ENCODE measurements at places on chromosomes 3 and 15.

DNA sequence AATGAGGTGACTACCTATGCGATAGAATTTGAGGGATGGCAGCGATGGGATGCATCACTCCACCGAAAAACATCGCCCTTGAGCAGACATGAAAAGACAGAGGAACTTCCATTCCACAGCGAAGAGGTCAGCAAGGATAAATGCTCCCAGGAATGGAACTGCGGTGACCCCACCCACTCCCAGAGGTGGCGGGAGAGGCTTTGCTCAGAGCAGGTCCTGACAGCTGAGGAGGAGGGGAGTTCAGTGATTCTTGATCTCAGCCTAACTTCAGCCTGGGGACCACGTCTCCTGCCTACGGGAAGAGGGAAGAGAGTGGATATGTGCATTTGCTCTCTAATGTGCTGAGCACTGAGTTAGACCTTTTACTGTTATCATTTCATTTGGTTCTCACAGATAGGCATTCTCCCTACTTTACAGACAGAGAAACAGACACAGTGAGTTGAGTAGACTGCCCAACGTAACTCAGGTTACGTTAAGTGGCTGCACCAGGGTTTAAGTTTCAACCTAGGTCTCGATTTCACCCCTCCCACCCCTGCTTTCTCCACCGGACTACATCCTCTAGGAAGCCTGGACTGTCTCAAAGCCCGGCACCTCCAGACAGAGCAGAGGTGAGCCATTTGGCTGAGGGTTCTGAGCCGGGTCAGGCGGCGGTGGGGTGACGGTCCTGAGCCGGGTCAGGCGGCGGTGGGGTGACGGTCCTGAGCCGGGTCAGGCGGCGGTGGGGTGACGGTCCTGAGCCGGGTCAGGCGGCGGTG is 170.0 kb downstream of the RAB11A start:
- DNase-seq: no peak

GRCh38 chr3:48661501-48662144 is 1.1 kb downstream of the CELSR3 start:
- peak; percentile 59 for DNase-seq

DNA sequence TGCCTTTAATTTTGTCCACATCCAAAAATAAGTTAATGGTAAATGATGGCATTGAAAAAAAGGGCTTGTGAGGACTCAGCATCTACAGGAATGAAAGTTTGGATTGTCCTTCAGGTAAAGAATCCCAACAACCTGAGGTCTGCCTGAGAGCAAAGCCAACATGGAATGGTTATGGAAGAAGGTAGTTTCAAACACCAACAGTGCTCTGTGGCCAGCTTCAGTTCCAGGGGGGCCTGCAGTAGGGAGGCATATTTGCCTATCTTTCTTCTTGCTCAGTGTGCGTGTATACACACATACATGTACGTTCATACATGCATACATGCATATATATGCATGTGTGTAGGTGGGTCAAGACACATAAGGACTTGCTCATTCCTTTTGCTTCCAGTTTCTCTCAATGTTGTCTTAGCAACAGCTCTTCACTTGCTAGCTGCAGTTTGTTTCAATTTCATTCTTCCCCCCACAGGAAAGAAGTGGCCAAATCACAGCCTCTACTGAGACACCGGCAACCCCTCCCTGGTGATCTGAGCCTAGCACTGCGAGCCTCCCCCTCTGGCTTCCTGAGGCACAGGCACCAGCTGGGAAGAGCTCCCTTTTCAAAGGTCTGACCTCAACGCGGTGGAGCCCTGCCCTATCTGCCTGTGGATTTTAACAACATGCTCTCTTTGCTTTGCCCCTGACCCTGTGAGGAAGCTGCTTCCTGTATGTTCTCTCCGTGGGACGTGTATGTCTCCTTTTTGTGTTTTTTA is 146.2 kb downstream of the KLF13 start:
- no peak for DNase-seq

GRCh38 chr3:11774296-11774877 is 72.3 kb downstream of the TAMM41 start:
- DNase-seq: no peak

GRCh38 chr3:170608475-170608874 is 22.6 kb upstream of the SLC7A14 start:
- DNase-seq: no peak

GRCh38 chr3:23796518-23796917 is 9.2 kb upstream of the UBE2E1 start:
- DNase-seq: no peak

- DNase-seq: no peak
Measured at GRCh38 chr3:2423143-2423542, 324.5 kb downstream of the CNTN4 start.

- DNase-seq: no peak
Measured at GRCh38 chr15:101126618-101127505, 125.0 kb downstream of the CHSY1 start.

GRCh38 chr15:84151205-84151931 is 84.2 kb upstream of the GOLGA6L4 start:
- no peak for DNase-seq

DNA sequence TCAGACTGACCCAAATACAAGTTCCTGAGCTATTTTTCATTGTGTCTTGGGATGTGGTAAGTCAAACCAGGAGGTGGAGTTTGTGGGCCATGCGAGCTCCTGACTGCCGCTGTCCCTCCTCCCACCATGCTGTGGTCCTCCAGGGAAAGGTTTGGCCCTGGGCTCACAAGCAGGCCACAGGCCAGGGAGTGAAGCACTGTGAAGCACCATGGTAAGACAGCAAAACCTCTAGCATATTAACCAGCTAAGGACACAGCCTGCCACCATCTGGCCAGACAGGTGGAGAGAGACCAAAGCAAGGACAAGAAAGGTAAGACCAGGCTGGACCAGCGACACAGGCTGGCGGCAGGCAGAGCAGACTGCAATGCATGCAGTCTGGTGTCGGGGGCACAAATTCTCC is 15.3 kb downstream of the RAB43 start:
- no peak for DNase-seq

- DNase-seq: no peak
Measured at GRCh38 chr3:37349640-37350039, 175.3 kb upstream of the LRRFIP2 start.

- no peak for DNase-seq
Measured at GRCh38 chr15:80744415-80744814, 34.8 kb upstream of the CEMIP start.

DNA sequence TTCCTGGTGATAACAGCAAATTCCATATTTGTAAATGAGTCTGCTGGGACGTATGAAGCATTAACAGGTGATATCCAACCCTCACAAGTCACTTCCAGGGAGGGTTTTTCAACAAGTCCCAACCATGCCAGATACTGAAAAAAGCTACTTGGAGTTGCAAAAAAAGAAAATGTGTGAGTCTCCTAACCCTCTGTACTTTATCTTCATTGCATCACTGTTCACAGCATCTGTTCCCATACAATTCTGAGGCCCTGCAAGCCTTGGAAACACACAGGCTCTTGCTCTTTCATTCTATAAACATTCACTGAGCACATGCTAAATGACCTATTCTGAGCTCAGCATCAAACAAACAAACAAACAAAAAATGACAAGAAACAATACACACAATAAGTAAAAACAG is 120.8 kb downstream of the RFTN1 start:
- DNase-seq: no peak

DNA sequence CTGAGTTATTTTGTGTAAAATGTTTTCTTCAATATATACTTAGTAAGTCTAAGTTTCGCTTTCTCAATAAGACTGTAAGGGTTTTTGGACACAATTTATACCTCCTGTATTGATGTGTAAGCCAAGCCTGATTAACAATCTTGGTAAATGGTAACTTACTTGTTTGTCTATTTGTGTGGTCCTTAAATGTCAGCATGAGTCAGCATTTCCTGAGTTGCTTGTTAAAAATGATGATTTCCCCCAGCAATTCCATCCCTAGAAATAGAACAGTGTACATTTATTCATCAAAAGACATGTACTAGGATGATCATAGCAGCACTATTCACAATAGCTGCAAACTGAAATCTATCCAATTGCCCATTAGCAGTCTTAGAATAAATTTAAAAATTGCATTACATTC is 53.4 kb upstream of the LRIG1 start:
- no peak for DNase-seq

- no peak for DNase-seq
Measured at GRCh38 chr3:128091586-128091985, 32.0 kb downstream of the RUVBL1 start.

DNA sequence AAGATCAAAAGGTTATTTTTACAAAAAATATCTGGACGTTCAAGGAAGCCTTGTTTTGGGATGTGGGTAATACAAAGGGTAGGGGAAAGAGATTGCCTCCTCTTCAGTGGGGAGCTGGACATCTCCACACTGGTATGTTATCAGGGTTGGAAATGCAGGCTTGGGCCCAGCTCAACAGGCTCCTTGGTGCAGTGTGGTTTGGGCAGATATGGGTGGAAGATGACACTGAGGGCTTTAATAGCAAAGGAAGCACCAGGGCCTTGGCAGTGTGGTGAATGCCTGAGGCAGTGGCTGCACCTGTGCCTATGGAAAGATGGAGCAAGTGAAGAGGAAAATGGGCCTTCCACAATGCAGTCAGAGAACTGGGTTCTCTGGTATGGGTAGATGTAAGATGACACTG is 11.2 kb upstream of the MED12L start:
- DNase-seq: no peak

DNA sequence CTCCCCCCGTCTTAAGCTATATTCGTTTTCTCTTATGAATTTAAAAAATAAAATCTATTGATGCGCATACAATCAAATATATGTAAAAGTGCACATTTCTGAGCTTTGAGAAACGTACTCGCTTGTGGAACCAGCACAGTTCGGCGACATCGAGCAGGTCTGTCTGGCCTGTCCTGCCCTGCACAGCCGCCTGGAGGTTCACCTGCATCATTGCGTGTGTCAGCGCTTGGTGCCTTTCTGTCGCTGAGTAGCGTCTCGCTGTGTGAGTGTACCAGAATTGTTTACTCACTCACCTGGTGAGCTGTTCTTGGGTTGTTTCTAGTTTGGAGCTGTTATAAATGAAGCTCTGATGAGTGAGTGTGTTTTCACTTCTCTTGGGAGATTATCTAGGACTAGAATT is 104.0 kb downstream of the VGLL4 start:
- DNase-seq: no peak

- DNase-seq: no peak
Measured at GRCh38 chr3:14481018-14481645, 59.0 kb downstream of the GRIP2 start.

- no peak for DNase-seq
Measured at GRCh38 chr15:100721758-100722550, 119.6 kb downstream of the ASB7 start.

- DNase-seq: no peak
Measured at GRCh38 chr3:104805508-104805907, 561.2 kb upstream of the ALCAM start.

DNA sequence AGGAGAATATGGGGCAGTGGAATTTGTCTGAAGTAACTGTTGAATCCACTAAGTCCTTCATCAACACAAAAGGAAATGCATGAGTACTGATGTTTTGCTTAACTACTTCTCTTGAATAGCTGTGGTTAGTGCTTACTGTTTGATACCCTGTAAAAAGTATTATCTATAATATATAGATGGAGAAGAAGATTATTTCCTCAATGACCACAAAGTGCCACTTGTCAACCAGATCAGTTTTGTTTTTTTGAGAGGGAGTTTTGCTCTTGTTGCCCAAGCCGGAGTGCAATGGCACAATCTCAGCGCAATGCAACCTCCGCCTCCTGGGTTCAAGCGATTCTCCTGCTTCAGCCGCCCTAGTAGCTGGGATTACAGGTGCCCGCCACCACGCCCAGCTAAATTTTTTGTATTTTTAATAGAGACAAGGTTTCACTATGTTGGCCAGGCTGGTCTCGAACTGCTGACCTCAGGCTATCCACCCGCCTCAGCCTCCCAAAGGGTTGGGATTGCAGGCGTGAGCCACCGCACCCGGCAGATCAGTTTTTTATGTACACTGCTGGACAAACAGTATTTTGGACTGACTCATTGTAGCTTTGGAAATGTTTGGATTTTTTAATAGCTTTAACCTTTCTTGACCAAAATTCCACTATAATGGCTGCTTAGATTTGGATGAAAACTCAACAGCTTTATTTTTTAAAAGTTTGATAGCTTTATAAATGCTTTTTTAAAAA is 1.5 kb upstream of the RPLP1 start:
- peak; percentile 59 for DNase-seq

DNA sequence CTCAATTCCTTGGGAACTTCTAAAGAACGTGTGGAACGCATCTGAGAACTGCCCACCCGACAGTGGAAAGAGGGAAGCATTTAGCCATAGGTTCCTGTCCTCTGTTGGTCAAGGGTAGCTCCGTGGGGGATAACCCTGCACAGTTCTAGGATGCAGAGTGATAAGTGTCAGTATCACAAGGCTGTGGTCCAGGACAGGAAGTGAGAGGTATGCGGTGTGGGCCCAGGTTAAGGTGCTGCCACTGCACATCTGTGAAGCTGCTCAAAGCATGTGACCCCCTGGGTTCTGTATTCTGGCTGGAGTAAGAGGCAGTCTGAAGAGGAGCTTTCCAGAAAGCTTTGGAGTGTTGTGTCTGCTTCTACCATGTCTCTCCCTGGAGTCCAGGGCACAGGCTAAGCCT is 51.7 kb upstream of the HES1 start:
- DNase-seq: no peak

DNA sequence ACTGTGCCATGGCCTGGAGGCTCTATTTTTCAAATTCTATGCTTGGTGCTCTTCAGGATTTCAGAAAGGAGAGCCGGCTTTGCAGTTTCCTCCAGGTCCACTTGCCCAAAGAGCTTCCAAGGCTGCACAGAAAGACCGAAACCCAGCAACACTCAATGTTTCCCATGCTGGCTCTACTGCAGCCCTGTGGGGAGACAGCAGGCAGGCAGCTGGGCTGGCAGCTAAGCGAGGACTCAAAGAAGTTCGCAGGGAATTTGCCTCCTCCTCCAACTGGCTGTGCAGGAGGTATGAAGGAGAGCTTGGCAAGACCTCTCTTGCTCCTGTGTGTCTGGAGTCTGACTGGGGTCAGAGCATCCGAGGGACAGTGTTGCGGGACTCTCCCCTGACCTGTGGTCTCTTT is 17.4 kb upstream of the ITGA11 start:
- DNase-seq: no peak

DNA sequence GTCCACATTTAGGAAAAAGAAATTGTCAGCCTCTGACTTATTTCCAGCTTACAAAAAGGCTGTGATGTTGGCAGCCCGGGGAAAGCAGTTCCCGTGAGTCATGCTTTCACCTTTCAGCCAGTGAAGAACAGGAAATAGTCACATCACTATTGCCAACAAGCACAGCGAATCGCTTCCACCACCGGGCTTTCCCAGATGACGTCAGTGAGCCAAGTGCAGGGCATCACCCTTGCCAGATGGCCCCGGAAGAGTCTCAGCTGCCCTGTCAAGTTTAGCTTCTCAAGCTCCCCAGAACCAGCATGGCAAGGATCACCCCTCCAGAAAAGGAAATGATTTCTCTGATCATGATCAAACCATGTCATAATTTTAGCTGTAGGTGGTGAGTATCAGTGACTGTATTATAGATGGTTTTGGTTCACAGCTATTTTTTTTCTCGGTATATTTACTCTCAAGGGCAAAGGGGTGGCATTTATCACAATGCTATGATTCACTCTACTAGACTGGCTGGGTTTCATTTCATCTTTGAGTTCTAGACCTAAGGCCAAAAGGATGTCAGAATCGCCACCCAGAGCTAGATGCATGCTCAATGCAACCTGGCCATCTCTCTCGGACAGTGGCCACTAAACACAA is 32.9 kb downstream of the B3GNT5 start:
- DNase-seq: peak; percentile 87

All from T-helper 2 cell (primary cell).